Mesenchymal stem cell (in vitro differentiated cells and primary cell): ENCODE measurements at places on chromosomes 3 and 15.

- no peak for DNase-seq
Observed at GRCh38 chr15:71201477-71201876, 86.2 kb downstream of the THSD4 start.

DNA sequence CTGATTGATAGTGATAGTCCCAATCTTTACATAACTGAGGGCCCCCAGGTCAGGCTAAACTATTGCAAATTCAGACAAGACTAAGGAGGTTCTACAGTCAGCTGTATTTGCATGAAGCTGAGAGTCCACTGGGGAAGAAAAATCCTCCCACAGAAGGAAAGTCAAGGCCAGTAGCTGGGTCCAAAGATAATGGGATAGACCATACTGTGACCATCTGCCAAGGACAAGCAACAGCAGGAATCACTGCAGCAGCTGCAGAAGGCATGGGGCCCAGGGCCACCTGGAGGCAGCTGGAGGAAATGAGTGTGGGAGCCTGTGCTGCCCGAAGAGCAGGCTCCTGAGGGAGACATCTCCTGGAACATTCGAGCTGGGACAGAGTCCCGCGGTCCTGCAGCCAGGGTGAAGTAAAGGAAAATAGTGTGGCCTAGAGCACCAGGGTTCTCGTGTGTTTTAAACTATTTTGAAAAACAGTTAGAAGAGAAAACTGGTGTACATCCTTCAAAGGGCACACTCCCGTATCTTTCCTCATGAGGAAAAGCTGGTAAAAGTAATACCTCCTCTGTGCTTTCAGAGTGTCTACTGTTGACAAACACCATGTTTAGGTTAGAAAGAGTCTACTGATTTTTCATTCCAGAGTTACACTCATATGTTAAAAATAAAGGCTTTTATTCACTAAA, 13.2 kb upstream of the TMEM212 start:
- DNase-seq = peak; percentile 88

DNA sequence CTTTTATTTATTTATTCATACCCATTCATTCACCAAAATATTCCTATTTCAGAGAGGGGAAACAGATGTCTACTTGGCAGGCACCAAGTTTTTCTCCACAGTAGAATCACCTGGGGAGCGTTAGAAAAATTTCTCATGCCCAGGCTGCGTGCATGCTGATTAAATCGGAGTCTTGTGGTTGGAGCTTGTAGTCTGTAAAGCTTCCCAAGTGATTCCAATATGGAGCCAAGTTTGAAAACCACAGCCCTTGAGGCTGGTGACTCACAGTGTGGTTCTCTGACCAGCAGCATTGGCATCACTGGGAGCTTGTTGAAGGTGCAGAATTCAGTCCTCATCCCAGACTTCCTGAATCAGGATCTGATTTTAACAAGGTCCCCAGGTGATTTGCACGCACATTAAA, 49.7 kb downstream of the PDHB start:
- peak; percentile 99 for DNase-seq

GRCh38 chr3:52775877-52776276, 1.5 kb upstream of the ITIH1 start:
- DNase-seq = no peak

DNA sequence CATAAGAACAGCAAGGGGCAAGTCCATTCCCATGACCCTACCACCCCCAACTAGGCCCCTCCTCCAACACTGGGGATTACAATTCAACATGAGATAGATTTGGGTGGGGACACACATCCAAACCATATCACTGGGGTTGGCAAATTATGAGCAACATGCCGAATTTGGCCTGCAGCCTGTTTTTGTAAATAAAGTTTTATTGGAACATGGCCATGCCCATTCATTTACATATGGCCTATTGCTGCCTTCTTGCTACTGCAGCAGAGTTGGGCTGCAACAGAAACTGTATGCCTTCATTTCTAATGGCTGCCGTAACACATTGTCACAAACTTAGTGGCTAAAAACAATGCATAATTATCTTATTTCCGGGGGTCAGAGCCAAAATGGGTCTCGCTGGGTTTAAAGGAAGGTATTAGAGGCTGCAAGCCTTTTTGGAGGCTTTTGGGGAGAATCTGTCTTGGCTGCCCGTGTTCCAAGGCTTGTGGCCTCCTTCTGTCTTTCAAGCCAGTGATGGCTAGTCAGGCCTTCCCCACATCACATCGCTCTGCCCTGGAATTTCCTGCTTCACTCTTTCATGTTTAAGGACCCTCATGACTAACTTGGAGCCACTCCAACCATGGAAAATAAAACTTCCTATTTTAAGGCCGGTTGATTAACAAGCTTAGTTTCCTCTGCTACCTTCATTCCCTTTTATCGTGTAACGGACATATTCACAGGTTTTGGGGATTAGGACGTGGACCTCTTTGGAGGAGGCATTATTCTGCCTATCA, 428.5 kb upstream of the PROK2 start:
- no peak for DNase-seq
